ENCODE measurements at places on chromosomes 7 and 10. TPM values are rescaled to one million over a fixed set of nuclear protein-coding genes. Genes with fewer than 3 reads are reported as not detected.

The HABP2 gene
- total RNA-seq = not detected

The NUTM2B gene
- 0.49 TPM for total RNA-seq

The IFIT1B gene
- not detected for total RNA-seq

The VPS37D gene
- total RNA-seq = not detected

The FAM13C gene
- total RNA-seq = not detected

The TEX47 gene
- total RNA-seq = not detected

The UBN2 gene
- total RNA-seq = 10.6 TPM

DNA sequence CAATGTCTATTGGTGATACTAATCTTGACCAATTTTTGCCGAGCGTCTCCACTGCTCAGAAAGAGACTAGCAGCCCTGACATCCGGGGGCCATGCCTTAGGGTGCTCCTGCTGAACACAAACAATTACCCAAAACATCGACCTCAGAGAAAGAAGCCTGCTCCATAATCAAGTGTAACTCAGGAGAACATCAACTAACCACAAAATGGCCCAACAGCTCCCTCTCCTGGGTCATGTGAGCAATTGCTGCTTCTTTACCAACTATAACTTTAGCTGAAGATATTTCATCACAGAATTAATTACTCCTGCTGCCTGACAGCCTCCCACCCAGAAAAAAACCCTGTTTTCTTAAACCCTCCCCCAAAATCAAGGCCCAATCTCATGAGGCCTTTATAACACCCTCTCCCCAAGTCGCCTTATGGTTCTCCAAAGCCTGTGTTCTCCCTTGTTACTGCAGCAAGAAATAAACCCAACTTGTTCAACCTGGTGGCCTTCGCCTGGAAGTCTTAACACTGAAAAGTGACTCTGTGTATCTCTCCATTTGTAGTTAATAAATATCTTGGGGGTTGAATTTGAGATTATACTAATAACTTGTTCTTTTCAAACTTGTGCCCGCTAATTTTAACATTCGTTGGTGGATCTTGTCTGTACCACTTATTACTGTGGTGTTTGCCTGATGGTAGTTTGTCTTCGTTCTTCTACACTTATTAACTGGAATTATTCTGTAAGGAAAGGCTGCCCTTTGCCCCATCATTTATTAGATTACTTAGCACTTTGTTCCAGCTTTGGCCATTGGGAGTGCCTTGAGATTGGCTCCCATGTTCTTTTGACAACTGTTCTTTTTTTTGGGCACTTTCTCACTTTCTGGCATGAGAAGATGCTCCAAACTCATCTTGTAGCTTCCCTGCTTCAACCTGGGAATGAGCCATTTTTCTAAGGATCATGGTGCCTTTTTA is 21.2 kb upstream of the RAMP3 start:
- DNase-seq = peak; percentile 87

DNA sequence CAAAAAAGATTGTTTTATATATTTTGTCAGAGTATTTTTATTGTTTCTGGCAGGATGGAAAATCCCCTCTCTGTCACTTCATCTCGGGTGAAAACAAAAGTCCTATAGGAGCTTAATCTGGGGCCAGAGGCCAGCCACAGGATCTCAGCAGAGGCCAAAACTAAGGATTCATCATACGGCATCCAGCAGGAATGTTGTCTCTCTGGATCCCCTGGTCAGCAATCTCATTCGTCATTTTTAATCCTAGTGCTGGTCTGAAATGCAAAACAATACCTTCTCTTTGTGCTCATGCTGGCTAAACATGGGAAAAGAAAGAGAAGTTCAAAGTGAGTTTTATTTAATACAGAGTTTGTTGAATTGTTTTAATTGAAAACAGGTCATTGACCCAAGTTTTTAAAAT is 482.5 kb upstream of the AUTS2 start:
- no peak for DNase-seq

GRCh38 chr10:6207658-6208057 is 4.9 kb downstream of the PFKFB3 start:
- DNase-seq = peak; percentile 42

- no peak for DNase-seq
Measured at GRCh38 chr10:91366704-91367103, 43.4 kb upstream of the HECTD2 start.

GRCh38 chr10:51057925-51058324 is 16.4 kb upstream of the PRKG1 start:
- no peak for DNase-seq

- DNase-seq = no peak
Measured at GRCh38 chr10:12852687-12853086, 148.8 kb downstream of the CCDC3 start.

DNA sequence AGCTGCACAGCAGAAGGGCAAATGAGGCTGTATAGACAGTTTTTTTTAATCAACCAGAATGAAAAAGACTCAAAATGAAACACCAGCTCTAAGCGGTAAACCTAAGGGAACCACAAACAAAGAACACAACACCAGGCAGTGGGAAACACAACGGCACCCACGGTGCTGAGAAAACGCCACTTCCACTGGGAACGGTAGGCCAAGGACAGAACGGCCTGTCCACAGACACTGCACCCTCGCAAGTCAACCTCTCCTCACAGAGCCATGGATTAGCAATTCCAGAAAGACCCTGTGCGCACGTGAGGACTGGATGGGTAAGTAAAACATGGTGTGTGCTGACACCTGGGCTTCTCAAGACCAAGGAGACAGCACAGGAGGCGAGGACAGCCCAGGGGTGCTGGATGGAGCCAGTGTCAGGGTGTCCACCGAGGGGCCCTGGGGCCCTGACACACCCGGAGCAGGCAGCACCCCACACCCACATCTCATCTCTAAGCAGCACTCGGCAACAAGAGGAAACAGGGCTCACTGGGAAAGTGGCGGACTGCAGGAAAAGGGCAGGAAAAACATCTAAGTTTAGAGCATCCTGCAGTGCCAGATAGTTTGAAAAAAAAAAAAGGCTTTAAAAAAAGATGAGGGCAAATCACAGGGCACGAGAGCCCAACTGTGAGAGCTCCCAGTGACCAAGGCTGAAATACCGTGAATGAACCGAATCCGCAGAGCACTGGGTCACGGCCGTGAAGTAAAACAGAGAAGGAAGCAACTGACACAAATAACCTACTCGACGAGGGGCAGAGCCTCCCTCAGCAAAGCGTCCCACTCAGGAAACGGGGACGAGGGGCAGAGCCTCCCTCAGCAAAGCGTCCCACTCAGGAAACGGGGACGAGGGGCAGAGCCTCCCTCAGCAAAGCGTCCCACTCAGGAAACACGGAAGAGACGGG is 120.2 kb downstream of the MAD1L1 start:
- no peak for DNase-seq

GRCh38 chr10:31031205-31031557 is 484 bp downstream of the ZNF438 start:
- DNase-seq = no peak

DNA sequence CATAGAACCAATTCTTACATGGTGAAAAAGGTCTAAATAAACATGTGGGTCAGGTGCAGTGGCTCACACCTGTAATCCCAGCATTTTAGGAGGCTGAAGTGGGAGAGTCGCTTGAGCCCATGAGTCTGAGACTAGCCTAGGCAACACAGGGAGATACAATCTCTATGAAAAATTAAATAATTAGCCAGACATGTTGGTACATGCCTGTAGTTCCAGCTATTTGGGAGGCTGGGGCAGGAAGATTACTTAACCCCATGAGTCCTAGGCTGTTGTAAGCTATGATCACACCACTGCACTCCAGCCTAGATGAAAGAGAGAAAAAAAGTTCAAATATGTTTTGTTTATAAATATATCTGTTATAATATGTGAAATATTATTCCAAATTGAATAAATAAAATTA is 643.6 kb downstream of the IPMK start:
- no peak for DNase-seq

DNA sequence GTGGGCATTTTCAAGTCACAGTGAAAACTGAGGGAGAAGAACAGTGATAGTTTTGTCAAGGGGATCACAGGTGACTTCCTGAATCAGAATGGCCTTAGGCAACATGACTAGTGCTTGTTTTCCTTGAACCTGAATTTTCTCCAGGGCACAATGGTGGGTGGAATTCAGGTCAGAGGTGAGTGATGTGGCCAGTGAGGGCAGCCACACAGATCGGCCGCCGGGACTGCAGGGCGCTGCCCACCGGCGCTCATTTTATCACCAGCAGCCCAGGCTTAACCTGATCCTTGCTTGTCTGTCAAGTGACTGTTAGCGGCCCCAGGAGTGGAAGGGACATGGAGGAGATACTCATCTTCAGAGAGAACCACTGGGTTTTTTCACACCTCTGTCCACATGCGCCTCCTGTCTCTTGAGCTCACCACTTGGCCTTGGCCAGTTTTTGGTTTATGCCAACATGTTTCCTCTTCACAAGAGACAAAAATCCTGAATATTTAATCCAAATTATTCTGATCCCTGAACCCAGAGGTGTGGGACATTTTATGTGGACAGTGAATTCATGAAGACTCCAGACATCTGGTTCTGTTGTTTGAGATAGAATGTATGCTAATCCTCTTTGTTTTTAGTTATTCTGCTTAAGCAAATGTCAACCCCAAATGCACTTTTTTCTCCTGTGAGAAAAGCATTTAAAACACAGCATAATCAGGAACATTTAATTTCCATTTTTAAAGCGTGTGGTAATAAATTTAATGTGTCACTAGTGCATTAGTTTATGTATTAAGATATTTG is 108.7 kb downstream of the DOCK1 start:
- no peak for DNase-seq

GRCh38 chr7:26567266-26567665 is 275.6 kb downstream of the SNX10 start:
- no peak for DNase-seq

DNA sequence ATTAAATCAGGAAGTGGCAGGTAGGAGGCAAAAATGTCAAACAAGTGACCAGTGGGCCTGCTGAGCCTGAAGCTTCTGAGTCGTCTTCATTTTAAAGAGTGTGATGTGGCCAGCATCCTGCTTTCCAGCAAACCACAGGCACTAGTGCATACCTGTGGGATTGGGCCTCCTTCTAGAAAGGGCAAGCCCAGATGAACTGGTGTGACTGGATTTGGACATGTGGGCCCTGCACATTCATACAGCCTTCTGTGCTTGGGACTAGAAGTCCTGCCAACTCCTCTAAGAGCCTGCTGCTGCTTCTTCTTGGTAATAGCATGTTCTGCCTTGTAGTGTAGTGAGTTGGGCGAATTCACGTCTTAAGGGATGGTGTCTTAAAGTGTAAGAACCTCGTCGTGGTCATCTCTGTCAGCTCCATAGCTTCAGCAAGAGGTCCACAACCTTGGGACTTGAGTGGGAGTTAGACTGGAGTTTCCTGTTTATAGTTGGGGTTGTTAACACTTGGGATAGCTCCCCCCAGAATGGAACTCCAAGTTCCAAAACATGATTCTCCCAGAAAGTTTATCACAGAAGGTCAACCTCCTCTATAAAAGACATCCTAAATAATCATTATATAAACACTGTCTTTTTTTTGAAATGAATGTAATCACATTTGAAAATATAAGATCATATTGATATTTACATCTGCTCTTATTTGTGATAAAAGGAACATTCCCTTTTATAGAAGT is 11.2 kb downstream of the BMPER start:
- no peak for DNase-seq

- no peak for DNase-seq
Measured at GRCh38 chr10:48759113-48759901, 74.6 kb downstream of the WDFY4 start.

- DNase-seq = no peak
Measured at GRCh38 chr7:2106440-2106839, 126.3 kb downstream of the MAD1L1 start.

Data from activated naive CD4-positive, alpha-beta T cell treated with anti-CD3 and anti-CD28 coated beads for 36 hours (primary cell).